Endodermal cell (in vitro differentiated cells): ENCODE measurements at places on chromosomes 2 and 18.

- DNase-seq: no peak
Observed at GRCh38 chr18:23757437-23757733, 68.1 kb downstream of the LAMA3 start.

- DNase-seq: no peak
Observed at GRCh38 chr2:151756820-151757219, 22.5 kb upstream of the NEB start.

DNA sequence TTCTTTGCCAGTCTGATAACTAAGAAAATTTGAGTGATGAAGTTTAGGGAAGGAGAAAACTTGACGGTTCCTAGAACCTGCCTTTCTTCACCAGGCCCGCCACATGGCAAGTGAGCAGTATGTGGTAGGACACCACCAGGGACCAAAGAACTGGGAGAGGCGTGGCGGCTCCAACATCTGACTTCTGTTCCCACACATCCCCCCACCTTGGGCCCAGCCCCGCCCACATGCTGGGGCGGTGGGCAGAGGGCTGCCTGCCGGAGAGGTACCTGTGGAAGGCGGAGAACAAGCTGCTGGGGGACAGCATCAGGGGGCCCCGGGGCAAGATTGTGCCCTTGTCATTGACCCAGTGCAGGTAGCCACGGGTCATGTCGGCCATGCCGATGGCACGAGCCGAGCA, 75.0 kb downstream of the EMILIN2 start:
- DNase-seq: no peak

DNA sequence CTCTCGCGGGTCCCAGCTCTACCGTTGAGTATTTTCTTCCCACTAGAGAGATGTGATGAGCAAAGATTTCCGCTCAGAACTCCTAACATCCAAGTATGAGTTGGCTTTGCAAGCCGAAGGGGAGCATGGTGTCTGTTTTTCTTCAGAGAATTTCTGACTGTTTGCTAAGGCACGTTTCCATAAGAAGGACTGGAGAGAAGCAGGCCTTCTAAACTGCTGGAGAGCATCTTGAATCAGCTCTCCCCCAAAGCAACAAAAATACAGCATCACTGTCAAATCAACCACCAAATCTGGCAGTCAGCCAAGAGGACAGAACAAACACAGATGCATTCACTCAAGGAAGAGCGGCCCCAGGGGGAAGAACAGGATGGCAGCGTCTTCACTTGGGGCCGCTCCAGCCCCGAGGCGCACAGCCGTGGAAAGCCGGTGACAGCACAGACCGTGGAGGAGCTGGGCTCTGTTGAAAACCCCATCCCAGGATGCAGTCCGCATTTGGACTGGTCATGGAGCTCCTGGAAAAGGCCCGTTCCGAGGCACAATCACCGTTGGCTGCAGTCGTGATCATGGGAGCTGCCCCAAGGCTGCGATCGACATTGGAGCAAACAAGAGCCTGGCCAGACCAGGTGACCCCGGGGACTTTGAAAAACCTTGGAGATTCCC, 101.4 kb downstream of the NFATC1 start:
- no peak for DNase-seq

DNA sequence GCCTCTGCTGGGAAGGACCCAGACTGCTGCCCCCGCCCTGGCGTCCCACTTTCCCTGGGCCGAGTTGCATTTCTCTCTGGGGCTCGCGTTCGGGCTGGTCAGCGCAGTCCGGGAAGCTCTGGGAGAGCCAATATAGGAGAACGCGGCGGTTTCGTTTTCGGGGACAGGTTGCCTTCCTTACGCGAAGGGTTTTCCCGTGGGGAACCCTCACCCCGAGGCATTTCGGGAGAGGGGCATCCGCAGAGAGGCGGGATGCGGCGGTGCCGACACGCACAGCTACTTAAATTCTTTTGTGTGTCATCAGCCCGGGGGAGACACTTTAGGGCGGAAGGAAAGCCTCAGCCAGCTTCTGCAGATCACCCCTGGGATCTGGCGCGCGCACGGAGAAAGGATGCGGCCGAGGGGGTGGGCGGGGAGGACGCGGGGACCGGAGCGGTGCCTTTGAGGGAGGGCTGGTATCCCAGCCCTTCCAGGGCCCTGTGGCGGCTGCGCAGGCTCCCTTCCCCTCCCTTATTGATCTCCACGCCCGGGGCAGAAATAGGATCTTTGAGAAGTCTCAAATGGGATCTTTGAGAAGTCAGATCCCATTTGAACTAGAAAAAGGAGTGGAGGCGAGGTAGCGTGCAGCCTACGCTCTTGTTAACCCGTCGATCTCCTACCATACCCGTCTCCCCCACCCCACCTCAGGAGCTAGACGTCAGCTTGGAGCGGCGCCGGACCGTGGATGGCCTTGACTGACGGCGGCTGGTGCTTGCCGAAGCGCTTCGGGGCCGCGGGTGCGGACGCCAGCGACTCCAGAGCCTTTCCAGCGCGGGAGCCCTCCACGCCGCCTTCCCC, 1.2 kb downstream of the GATA6 start:
- peak; percentile 80 for DNase-seq

- DNase-seq: no peak
Observed at GRCh38 chr2:132415256-132415914, 1.2 kb upstream of the GPR39 start.

- peak; percentile 35 for DNase-seq
Observed at GRCh38 chr2:105114551-105114950, 76.7 kb downstream of the MRPS9 start.

DNA sequence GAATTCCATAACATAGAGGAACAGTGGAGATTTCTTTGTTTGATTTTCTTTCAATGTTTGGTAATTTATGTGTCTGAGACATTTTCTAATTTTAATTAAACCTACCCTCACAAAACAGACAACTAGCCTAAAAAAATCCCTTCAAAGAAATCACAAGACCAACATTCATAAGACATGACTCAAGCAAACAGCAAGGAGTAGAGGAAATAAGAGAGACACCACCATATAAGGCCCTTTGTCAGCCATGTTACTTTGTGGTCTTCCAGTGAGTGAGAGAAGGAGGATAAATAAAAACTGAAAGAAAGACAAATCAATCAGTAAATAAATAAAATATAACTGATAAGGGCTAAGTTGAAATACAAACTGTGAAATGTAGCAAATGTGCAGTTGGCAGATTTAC, 830.8 kb upstream of the SLC39A10 start:
- no peak for DNase-seq

DNA sequence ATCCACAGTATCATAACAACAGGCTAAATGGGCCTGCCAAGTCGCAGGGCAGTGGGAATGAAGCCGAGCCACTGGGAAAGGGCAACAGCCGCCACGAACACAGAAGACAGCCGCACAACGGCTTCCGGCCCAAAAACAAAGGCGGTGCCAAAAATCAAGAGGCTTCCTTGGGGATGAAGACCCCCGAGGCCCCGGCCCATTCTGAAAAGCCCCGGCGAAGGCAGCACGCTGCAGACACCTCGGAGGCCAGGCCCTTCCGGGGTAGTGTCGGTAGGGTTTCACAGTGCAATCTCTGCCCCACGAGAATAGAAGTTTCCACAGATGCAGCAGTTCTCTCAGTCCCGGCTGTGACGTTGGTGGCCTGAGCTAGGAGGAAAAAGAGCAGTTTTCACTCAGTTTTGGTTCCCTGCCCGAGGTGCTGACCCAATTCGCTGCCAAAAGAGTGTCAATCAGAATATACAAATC, 32.2 kb downstream of the KCTD18 start:
- no peak for DNase-seq

DNA sequence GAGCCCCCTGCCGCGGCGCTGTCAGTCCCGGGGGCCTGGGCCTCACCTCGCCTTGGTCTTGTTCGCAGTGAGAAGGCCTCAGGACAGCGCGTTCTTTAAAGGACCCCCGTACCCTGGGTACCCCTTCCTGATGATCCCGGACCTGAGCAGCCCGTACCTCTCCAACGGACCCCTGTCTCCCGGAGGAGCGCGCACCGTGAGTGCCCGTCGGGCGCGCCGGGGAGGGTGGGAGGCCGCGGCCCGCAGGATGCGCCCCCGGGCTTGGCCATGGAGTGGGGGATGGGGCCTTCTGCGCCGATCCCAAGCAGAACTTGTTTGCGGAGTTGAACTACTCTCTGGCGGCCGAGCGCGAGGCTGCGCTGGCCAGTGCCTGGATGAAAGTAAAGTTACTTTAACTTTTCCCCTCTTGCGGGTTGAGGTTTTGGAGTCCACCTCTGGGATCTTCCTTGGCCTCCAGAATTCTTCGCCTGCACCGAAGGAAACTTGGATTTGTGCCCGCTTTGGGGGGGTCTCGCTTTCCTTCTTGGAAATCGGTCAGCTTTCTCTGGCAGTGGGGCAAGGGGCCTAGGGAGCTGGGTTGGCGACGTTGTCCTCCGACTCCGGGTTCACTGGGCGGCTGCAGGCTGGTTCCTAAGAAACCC, 1.2 kb downstream of the TCF7L1 start:
- DNase-seq: peak; percentile 80

- DNase-seq: no peak
Observed at GRCh38 chr2:237393523-237393922, 20.4 kb downstream of the COL6A3 start.

- DNase-seq: no peak
Observed at GRCh38 chr2:203972066-203972465, 35.5 kb downstream of the ICOS start.

DNA sequence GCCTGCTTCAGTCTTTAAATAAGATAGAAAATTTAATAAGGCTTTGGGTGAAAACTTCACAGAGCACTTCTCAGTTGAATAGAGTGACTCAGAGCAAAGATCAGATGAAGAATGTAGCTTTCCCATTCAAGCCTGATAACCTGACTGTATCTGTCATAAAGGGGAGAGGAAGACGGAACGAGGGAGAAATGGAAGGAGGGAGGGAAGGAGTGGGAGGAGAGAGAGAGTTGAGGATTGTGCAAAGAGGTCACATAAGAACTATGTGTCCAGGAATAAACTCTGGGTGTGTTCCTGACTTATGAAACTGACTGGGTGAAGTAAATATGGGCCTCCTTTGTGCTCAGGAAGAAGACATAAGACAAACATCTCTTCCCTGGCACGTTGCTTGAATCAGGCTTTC, 385.5 kb downstream of the LPIN1 start:
- DNase-seq: no peak

- DNase-seq: peak; percentile 47
Observed at GRCh38 chr18:48992791-48993555, 42.2 kb upstream of the SMAD7 start.

- no peak for DNase-seq
Observed at GRCh38 chr2:105820691-105821090, 76.0 kb downstream of the NCK2 start.

GRCh38 chr2:159555651-159556392, 60.5 kb downstream of the BAZ2B start:
- no peak for DNase-seq

DNA sequence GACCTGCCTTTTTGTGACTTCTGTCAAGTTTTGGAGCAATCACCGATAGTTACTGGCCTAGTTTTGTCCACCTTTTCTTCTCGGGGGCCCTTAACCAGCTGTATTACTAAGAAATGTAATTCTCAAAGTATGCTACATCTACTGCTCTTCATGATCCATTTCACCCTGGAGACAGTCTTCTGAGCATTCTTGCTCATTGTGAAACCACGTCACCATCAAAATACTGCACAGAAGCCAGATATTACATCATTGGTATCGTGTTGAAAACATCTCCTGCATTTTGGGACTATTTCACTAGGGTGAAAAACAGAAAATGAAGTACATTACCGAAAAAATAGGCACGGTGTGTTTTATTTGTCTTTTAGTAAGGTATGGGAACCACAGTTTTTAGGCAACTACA, 11.7 kb downstream of the LYPD6B start:
- DNase-seq: no peak

- no peak for DNase-seq
Observed at GRCh38 chr2:6914828-6915227, 2.4 kb upstream of the RNF144A start.

DNA sequence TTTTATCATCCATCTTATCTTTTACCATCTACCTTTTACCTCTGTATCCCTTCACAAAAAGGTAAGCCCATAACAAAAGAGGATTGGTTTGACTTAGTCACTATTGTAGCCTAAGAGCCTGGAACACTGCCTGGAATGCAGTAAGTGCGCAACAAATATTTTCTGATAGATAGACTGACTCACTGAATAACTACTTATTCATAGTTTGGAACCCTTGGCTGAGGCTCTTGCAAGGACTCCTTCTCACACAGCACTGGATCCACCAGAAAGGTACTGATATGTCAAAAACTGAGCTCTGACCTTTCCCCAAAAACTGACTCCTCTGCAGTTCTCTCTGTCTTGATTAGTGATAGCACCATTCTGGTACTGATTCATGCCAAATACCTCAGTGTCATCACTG, 426.7 kb downstream of the SETBP1 start:
- no peak for DNase-seq
